ENCODE measurements at places on chromosomes 2 and 18.

GRCh38 chr2:401019-401679 lies 113.3 kb upstream of the ALKAL2 start:
- no peak for DNase-seq

DNA sequence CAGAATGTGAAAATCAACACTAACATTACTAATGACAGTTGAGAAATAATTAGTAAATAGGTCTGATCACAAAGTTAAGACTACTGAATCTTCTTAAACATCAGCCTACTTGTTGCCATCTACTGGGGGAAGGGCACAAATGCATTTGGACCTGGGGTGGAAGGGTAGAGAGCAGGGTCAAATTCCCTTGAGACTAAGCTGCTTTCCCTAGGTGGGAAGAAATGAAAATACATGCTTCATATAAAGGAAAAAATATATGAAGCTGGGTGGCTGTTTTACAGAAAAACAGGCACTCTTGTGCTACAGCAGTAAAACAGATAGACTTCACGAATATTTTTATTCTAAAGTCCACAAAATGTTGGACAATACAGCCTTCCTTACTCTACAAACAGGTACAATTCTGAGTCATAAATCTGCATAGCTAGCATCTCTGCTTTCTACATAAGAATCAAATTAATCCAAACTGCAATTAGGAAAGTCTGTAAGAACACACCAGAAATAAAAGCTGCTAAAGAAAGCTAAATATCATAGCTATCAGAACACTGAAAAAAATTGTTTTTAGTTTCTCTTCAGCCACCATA lies 10.9 kb downstream of the TRIP12 start:
- DNase-seq, result peak; percentile 12

- DNase-seq, result peak; percentile 88
Observed at GRCh38 chr2:207048416-207048815, 109.1 kb downstream of the CPO start.

DNA sequence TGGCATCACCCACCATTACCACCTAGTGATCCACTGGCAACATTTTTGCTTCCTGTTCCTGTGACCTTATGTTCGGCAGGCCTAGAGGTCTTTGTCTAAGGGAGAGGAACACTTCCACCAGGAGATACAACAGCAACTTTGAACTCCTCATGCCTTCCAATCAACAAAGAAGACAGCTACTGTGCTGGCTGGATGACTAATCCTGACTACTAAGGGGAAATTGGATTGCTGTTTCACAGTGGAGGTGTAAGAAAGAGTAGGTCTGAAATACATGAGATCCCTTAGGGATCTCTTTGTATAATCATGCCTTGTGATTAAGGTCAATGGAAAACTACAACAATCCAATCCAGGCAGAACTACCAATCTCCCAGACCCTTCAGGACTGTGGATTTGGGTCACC lies 45.2 kb downstream of the EIF2AK3 start:
- no peak for DNase-seq

GRCh38 chr2:157327621-157328500 lies 2.2 kb upstream of the ERMN start:
- DNase-seq, result peak; percentile 77

- no peak for DNase-seq
Observed at GRCh38 chr2:216761133-216761532, 65.8 kb upstream of the IGFBP5 start.

DNA sequence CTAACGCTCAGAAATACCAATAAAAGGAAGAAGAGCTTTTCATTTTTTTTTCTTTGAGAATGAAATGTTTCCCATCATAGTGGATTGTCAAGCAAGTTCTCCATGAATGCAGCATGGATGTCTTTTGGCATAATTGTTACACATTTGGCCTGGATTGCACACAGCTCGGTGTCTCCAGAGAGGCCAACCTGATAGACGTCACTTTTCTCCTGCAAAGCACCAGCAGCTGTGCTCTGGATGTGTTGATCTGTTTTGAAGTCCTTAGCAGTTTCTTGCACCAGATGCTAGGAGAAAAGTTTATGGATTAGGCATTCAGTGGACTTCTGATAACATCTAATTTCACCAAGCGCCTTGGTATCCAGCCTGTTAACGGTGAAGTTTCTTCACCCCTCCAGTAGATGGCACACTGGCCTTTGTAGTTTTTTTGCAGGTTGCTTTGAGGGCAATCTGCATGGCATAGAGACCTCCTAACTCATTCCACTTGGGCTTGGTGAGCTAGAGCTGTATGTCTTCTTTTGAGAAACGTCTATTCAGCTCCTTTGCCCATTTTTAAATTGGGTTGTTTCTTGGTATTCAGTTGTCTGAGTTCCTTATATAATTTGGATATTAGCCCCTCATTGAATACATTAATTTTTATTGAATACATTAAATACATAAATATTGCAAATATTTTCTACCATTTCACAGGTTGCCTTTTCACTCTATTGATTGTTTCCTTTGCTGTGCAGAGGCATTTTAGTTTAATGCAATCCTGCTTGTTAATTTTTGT lies 59.7 kb downstream of the PTH2R start:
- DNase-seq, result peak; percentile 5

DNA sequence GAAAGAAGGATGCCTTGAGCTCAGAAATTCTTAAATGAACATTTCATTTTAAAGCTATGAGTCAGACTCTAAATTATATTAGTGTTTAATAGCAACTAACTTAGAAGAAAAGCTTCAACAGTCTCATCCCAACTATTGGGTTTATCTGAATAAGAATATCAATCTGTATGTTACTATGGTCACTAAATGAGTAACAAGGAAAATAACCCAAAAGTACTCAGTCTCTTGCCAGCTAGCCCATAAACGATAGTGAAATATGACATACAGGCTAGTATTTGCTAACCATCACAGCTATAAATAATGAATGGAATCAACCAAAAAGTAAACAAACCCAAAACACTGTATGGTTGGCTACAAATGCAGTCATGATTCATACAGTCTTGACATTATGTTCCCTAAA lies 174.9 kb downstream of the RAB3GAP1 start:
- peak; percentile 35 for DNase-seq

DNA sequence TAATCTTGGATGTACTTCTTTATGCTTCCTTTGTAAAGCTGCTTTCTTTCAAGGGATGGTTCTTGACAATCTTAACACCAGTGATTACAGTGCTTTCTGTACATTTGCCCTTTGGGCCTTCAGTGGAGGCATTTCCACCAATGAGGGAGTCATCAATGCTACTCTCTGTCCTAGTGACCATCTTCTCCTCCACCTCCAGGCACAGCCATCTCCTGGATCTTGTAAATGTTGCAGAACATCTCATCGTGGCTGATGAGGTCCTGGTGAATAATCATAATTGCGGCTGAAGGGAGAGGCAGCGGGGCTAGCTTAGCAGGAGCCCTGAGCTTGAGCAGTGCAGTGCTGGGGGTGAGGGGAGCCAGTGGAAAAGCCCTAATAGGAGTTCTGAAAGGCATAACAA lies 32.5 kb downstream of the IDH1 start:
- DNase-seq, result peak; percentile 58

Data from fibroblast of skin of right biceps (primary cell).